ENCODE measurements at places on chromosomes 2 and 18. TPM values are rescaled to one million over a fixed set of nuclear protein-coding genes. Genes with fewer than 3 reads are reported as not detected.

Gene TTC32
- 13.3 TPM for polyA plus RNA-seq

Gene CRYBA2
- not detected for polyA plus RNA-seq

DNA sequence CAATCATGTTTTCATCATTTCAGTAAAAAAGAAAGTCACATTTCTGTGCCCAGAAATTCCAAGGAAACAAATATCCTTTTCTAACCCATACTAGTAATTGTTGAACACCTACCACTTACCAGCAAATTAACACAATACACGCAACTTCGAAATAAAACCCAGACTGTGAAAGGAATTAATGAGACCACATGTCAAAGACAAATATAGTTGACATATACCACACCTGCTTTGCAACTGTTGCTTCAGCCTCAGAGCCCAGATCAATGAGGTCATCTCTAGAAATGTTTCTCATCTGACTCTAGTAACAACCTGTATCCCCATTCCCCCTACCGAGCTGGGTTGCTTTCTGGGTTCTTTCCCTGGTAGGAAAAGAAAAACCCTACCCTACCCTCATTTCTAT is 52.6 kb downstream of the TRIP12 start:
- DNase-seq, result no peak

GRCh38 chr2:237449193-237449881 is 35.4 kb upstream of the COL6A3 start:
- no peak for DNase-seq

DNA sequence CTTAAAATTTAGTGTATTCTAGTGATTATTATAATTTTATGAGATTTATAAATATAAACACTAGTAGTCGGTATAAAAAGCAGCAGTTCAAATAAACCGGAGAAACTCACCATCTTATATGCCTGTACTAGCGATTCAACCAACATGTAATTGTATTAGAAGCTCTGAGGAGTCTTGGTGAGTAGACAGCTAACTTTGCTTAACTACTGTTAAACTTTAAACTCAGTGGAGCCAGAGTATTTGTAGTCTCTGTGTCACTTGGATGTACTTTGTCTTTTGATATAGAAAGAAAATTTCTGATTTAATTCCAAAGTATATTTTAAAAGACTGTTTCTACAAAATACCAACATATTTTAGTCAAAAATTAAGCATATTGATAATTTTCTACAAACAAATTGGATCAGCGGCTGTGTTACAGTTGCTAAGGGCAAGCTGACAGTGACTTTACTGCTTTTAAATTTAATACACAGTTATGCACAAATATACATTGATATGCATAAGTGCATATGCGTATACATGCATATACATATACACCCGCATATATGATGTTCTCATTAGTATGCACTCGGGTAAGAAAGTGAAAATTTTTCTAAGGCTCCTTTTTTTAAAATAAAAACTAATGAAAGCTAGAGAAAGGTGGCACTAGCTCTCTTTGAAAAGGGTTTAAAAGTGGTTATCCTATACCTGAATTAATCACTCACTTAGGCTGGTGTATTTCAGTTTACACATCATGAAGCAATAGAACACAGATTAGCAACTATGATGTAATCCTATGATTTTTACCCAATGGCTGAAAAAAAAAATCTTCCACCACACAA is 374.5 kb downstream of the NCKAP5 start:
- DNase-seq, result no peak

DNA sequence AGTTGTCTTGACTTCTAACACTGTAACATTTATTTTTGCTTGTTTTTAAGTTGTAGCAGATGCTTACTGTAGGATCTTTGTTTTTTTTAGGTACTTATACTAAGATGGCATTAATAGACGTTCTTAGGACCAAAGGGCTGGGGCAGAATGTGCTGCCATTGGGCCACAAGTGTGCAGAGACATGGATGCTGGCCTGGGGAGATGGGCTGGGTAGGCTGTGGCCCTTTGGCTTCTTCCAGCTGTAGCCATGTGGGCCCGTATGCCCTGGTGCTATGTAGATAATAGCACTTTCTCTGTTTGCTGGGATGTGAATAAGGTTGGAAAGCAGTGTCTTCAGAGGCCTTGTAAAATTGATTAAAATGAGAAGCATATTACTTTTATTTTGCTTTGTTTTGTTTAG is 18.8 kb downstream of the RAB31 start:
- DNase-seq, result no peak

DNA sequence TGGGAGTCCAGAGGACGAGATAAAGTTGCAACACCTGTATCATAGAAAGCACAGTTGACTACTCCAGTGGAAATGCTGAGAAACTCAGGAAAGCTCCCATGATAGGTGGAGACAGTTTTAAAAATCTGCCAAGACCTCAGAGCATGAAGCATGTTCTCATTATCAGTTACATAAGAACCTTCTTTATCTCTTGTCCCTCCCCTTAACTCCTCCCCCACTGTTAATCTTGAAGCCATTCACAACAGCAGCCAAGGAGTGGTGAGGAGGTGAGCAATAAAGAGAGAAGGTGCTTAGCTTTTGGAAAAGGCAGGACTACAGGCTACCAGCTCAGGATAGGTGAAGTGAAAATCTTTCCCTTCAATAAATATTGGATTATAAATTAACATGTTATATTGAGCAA is 657.9 kb downstream of the NYAP2 start:
- DNase-seq, result no peak

DNA sequence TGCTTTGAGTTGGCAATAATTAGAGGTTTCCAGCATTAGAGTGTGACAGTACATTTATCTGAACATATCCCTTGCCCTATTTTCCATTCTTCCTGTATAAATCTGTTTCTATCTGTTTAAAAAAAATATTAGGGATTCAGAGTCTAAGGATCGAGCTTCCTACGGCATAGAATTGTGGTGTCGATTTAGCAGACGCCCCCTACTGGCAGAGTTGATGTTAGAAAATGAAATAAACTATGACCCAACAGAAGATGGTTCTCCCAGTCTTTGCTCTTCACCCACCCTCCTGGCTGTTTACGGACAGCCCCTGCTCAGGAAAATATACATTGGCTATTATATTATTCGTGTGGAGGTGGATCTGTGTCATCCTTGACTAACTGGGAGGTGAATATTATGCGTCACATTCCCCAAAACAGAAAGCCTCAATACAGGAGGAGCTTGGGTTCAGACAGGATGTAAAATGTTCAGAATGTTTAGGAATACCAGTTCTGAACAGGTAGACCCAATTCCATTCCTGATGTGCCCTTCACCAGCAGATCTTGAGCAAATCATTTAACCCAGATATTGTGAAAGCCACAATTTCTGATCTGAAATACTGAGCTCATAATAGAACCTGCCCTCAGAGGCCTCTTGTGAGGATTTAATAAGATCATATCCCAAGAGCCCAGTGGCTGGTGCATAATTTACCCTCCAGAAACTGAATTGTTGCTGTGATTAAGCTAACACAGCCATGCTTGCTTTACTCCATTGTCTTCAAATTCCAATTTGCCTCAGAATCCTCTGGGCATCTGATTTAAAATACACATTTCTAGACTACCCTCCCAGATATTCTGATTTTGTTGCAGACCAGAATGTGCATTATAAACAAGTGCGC is 10.8 kb upstream of the ERMN start:
- DNase-seq, result peak; percentile 12

- DNase-seq, result peak; percentile 47
Measured at GRCh38 chr2:38933653-38934052, 44.0 kb downstream of the ARHGEF33 start.

GRCh38 chr2:176091329-176092258 is 927 bp upstream of the HOXD13 start:
- no peak for DNase-seq

GRCh38 chr2:64021578-64021977 is 2.4 kb upstream of the VPS54 start:
- no peak for DNase-seq
